ENCODE measurements at places on chromosomes 5 and 9.
A peak's percentile ranks its signal among the peaks of the same experiment; 100 is the strongest.

DNA sequence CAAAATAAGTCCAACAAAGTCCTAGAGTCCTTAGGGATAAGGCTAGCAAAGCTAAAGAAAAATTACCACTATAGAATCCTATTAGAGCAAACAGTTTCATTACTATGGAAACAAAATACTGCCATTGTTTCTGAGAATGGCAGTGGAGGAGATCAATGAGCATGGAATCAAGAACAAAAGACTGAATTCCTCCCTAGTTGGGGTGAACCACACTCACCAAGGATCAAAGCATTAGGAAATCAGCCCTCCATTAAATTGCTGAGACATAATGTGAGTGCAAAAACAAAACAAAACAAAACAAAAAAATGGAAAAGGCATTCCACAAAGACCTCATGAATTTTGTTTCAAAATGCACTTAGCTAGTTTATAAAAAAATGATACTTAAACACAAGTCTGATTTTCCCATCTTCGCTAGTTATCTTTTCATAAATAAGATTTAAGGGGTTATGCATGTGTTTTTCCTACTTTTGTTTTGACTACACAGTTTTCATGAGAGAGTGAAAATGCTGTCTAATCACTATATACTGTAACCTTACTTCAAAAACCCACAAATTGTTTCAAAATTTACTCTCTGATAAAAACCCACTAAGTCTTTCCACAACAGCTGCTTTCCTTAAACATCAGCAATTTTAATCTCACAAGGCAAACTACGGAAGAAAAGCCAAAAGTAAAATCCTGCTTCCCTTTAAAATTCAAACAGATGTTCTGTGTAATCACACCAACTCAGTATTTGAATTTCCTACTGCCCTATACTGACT is 9.7 kb downstream of the SERINC5 start:
- H3K4me3 ChIP-seq: no peak overlapping the region
- no peaks in the 10 kb centered on the region for H3K27me3 ChIP-seq
- no peaks in the 10 kb centered on the region for H3K36me3 ChIP-seq
- peak; percentile 57 for DNase-seq
- no peak overlapping the region for H3K27ac ChIP-seq

GRCh38 chr5:3350781-3351180 is 244.9 kb upstream of the IRX1 start:
- H3K36me3 ChIP-seq: no peaks in the 10 kb centered on the region
- H3K27me3 ChIP-seq: no peaks in the 10 kb centered on the region
- H3K27ac ChIP-seq: no peak overlapping the region
- DNase-seq: no peak
- H3K4me3 ChIP-seq: no peak overlapping the region

GRCh38 chr5:14700478-14701436 is 36.2 kb downstream of the OTULIN start:
- H3K4me3 ChIP-seq: no peak overlapping the region
- DNase-seq: no peak
- H3K27me3 ChIP-seq: no peaks in the 10 kb centered on the region
- peaks cover 26% of the 10 kb centered on the region for H3K36me3 ChIP-seq
- H3K4me1 ChIP-seq: peaks cover 2% of the 10 kb centered on the region
- H3K27ac ChIP-seq: no peak overlapping the region

DNA sequence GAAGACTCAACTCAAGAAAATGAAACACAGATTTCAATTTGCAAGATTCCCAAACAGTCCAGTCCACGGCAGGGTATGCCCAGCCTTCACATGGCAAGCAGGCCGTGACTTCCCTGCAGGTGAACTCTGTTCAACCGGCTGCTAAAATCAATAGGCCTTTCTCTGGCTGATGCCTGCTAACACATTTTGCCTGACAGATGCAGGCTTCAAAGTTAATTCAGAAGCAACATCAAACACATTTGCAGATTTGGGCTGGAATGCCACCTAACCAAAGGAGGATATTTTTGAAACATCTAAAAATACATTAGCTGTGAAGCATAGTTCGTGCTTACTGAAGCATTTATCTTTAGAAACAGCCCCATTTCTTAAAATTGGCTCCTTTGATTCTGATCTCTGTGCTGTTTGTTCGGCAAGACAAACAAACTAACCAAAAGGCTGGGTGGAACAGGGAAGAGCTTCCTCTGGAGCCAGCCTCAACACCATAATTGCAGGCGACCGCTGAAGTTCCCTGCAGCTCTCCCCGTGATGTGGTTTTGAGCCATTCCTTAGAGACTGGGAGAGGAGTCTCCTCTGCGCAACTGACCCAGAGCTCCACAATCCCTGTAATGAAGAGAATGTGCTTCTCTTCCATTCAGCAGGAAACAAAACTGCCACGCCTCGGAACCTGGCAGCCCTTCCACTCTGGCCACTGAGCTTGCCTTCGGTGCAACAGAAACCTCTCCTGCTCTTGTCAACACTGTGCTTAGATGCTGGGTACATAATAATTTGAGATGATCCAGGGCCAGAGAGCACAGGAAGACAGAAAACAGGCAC is 126.5 kb downstream of the MYO10 start:
- peaks cover 24% of the 10 kb centered on the region for H3K4me1 ChIP-seq
- H3K36me3 ChIP-seq: peaks cover 11% of the 10 kb centered on the region
- H3K27ac ChIP-seq: peak overlapping the region; percentile 32
- DNase-seq: peak; percentile 49
- H3K27me3 ChIP-seq: no peaks in the 10 kb centered on the region
- H3K4me3 ChIP-seq: no peak overlapping the region

GRCh38 chr5:138491669-138492559 is 26.6 kb downstream of the EGR1 start:
- DNase-seq: peak; percentile 91
- H3K27me3 ChIP-seq: peaks cover 11% of the 10 kb centered on the region
- no peaks in the 10 kb centered on the region for H3K36me3 ChIP-seq
- H3K4me1 ChIP-seq: peaks cover 18% of the 10 kb centered on the region
- peak overlapping the region; percentile 66 for H3K27ac ChIP-seq
- peak overlapping the region; percentile 64 for H3K4me3 ChIP-seq

DNA sequence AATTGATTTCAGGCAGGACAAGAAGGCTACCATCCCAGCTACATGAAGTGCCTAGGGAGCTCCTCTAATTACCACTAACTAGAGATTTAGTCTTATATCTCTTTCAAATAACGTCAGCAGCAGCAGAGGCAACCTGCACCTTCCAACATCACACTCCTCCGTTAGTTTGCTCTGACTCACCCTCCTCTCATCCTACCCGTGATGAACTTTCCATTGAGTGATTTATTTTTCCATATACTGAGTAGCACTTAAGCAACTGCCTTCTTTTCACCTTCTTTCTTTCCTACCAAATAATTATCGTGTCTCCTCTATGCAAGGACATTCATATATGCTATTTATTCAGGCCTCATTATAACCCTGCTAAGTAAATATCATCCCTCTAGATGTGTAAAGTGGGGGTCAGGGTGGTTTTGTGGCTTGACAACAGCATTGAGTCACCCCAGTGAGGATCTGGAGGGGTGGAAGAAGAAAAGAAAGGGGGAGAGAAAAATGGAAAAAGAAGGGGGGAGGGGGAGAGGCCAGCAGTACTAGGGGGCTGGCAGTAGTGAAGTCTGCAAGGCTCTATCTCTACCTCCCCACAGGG is 64.6 kb upstream of the CAST start:
- peak; percentile 77 for DNase-seq
- H3K4me1 ChIP-seq: no peaks in the 10 kb centered on the region
- no peaks in the 10 kb centered on the region for H3K36me3 ChIP-seq
- no peak overlapping the region for H3K27ac ChIP-seq
- H3K27me3 ChIP-seq: no peaks in the 10 kb centered on the region
- H3K4me3 ChIP-seq: no peak overlapping the region

GRCh38 chr9:29241320-29241719 is 1668.0 kb upstream of the C9orf72 start:
- no peaks in the 10 kb centered on the region for H3K27me3 ChIP-seq
- H3K36me3 ChIP-seq: no peaks in the 10 kb centered on the region
- H3K27ac ChIP-seq: no peak overlapping the region
- no peaks in the 10 kb centered on the region for H3K4me1 ChIP-seq
- H3K4me3 ChIP-seq: no peak overlapping the region

GRCh38 chr5:93868851-93869250 is 127.5 kb upstream of the POU5F2 start:
- no peak overlapping the region for H3K4me3 ChIP-seq
- H3K36me3 ChIP-seq: no peaks in the 10 kb centered on the region
- H3K4me1 ChIP-seq: no peaks in the 10 kb centered on the region
- DNase-seq: peak; percentile 70
- H3K27ac ChIP-seq: no peak overlapping the region

Measured in IMR-90 (cell line).